ENCODE measurements at places on chromosomes 5 and 9.

DNA sequence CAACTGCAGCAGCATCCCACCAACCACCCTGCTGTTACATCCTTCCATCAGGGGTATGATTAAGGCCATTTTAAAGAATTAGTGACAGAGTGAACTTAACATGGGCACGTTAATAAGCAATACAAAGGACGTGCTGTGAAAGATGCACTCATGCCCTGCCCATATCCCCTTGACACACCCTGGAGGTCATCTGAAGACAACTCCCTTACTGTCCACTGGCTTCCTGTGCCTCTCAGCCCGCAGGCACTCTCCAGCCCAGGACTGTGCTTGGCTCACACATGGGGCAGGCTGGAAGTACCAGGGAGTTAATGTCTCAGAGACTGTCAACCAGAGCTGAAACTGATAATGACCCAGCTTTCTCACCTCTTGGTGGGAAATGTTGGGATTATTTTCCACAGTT is 81.8 kb downstream of the TRIM36 start:
- no peak for DNase-seq

DNA sequence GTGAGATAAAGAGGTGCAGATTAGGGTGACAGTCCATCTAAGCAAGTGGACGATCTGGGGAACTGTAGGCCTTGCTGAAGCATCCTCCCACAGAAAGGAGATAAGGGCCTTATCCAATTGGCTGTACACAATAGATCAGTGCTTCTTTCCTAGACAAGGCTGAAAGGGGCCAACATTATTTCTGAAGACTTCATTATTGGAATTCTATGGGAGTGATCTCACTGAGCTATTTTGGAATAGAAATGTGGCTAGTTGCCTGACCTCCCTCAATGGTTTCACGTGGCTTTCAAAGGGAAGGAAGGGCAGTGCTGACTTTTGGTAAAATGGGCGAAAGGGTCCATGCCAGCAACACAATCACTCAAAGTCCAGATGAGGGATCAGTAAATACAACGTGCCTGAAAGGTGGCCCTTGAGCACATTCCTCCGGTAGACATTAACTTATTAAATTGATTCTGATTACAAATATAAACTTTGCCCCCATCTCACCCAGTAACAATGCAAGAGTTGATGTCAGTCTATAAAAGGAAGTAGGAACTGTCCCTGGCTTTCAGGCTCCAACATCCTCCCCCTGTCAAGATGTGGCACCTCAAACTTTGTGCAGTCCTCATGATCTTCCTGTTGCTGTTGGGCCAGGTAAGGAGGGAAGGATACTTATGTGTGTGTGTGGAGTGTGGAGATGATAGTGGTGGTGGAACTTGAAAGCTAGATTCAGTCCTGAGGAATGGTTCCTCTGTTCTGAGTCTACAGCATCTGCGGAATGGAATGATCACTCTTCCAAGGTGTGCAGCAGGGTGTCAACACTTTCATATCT is at the start of gene LEAP2:
LEAP2 (plus strand) TSS at position 550 of the 811 bp plus-strand sequence; CDS start at position 577, 27 bp downstream.
- no peak for DNase-seq

DNA sequence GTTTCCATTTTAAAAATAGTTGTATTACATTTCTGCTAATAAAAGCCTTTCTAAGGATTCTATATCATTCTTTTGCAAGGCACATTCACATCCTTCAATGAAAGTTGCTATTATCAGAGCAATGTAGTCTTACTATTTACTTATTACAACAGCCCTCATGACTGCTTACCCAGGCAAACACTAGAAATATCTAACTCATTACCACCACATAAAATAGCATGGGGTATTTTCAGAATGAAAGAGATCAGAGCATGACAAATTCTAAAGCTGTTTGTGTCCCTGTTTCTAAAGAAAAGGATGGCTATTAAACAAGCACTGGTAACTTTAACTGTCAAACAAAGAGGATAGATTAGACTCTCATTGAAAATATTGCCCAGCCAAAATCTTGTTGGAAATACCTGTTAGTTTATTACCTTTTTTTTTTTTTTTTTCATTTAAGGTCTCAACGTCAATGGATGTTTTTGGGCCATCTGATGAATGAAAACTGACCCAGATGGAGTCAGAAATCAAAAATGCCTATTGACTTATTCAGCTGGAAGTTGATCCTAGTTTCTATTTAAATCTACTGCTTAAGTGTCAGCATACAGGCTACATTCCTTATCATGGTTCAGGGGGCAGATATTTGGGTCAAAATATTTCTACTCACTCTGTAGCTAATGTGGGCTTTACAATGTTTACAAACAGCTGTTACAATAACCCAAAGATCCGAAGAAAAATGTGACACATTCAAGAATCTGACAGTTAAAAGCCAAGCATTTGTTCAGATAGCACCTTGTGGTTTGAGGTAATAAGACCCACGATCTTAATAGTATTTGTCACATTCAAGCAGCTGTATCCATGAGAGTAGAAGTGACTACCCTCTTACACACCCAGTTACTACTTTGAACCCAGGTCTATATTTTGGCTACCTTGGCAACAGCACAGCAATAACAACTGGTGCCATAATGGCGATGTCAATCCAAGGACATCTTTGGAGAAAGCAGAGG is 554.8 kb upstream of the MEF2C start:
- no peak for DNase-seq

GRCh38 chr5:130141659-130142320 is 237.5 kb downstream of the CHSY3 start:
- DNase-seq, result no peak

- DNase-seq, result no peak
These were observed 5.9 kb downstream of the MGAT4B start for GRCh38 chr5:179800696-179801201.

DNA sequence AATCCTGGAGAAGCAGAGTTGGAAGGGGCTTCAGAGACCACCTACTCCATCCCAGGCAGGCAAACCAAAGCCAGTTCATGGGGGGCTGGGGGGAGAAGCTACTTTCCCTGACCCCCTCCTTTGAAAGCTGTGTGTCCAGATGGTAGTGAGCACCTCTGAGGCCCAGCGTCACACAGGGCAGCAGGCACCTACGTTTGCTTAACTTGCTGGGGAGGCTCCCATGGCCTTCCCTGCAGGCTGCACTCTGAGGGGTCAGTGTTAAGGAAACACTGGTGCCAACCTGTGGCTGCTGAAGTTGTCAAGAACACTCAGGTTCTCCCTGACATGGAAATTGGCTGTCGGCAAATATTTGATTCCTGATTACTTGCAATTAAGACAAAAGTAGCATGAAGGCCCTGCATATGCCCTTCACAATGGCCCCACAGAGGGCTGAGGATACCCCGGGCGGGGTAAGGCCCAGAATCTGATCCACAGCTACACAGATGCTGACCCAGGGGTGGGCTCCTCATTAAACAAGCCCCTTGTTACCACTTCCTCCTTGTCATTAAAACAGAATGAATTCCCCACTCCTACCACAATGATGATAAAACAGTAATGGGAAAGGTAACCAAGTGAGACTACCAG is 208.5 kb downstream of the FSTL4 start:
- DNase-seq, result no peak

- DNase-seq, result no peak
These were observed 13.5 kb upstream of the BARX1 start for GRCh38 chr9:93968451-93969327.

- DNase-seq, result no peak
These were observed 155.4 kb downstream of the GOLPH3 start for GRCh38 chr5:32018476-32019436.

GRCh38 chr5:76604838-76605237 is 18.4 kb downstream of the F2RL2 start:
- no peak for DNase-seq

DNA sequence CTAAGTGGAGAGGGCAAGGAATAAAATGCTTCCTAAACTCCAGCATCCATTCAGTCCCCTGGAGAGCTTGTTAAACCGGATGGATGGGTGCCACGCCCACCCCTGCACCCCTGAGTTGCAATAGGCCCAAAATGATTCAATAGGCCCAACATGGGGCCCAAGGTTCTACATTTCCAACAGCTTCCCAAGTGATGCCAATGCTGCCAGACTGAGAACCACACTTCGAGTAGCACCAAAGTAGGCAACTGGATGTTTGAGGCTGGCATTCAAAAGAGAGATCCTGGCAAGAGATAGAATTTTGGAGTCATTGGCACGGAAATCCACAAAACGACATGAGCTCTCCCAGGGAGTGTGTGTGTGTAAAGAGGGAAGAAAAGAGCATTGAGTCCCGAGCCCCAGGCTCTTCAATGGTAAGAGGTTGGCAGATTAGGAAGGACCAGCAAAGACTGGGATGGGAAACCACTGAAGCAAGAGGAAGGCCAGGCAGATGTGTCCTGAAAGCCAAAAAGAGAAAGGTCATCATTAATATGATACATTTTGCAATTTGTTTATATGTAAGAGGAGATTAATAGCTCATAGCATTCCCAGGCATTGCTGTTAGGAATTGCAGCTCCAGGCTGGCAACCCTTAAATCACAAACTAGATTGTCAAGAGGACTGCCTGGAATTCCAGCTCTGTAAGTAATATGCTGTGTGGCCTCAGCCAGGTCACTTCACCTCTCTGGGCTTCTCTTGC is 130.6 kb downstream of the KCNIP1 start:
- no peak for DNase-seq

DNA sequence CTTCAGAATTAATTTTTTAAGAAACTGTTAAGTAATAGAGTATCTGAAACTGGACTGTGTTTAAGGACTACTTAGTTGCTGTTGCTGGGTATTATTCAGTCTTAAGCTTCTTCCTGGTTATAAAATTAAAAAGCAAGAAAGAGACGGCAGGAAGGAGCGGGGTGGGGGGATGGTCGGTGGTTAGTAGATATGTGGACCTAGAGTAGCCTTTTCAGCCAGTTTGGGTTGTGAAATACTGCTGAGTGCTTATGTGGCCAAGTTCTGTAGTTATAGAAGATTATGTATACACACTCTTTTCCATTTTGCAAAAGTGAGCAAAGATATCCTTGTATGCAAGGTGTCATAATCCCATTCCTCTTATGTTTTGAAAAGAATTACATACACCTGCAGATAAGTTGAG is 28.5 kb downstream of the TRIO start:
- DNase-seq, result no peak

DNA sequence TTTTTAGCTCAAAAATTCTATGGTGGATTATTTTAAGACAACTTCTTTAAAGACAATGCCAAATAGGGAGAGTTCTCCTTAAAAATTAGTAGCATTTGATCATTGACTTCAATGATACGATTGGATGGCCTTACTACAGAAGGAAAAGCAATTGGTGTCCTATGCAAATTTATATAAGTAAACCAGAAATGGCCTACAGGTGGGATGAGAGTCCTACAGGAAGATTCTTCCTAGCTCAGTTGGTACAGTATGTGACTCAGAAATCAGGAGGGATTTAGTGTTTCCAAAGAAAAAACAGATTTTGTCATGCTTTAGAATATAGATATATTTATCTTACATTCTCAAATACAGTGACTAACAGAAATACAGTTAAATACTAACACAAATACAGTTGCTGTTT is 6.5 kb downstream of the ANKRA2 start:
- no peak for DNase-seq

DNA sequence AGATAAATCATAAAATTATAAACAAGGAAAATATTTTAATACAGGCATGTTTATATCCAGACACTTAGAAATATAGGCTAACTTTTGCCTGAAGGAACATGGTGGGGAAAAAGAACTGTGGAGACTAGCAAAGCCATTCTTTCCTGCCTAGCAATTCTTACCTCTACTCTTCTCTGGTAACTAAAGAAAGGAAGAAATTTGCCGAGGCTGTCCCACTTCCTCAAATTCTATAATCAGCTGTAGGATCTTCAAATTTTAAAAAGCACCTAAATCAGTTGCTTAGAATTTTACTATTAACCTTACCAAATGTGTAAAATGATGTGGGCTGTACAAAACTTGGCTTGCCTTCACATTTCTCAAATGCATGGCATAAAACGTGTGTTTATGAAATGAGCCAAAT is 249.1 kb upstream of the SMARCA2 start:
- DNase-seq, result no peak

DNA sequence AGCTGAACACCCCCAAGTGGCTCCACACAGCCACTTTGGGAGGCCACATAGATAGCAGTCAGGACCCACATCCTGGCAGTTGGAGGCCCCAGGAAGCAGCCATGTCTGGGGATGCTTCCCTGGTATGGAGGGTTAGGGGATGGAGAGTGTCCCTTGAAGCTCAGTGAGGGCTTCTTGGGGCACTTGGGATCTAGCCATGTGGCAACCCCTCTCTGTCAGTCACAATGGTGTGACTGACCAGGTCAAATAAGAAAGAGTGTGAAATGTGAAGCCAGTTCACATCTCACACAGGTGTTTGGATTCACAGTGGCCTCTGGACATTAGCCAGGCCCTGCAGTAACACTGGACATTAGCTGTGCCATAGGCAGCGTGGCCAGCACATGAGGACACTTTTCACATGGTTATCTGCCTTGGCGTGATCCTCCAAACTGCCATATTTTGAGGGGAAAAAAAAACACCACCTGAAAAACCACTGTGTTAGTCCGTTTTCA is 53.9 kb upstream of the IL17B start:
- no peak for DNase-seq

GRCh38 chr5:14687023-14687665 is 22.6 kb downstream of the OTULIN start:
- DNase-seq, result no peak

DNA sequence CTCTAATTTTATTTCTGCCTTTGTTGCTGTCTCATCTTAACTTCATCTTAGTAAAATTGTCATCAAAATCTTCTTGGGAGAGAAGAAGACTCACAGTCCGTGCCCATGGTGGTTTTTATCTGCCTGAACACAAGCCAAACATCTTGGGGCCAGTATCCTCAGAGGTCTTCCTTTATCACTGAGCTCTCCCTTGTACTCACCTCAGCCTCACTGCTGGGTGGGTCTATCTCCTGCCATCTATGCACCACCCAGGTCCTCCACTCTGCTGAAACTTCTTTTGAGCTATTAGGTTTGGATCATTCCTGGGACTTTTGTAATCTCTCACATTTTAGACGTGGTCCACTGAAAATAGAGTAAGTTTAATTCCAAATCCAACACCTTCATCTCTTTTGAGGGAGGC is 116.3 kb upstream of the EPB41L4A start:
- DNase-seq, result no peak

DNA sequence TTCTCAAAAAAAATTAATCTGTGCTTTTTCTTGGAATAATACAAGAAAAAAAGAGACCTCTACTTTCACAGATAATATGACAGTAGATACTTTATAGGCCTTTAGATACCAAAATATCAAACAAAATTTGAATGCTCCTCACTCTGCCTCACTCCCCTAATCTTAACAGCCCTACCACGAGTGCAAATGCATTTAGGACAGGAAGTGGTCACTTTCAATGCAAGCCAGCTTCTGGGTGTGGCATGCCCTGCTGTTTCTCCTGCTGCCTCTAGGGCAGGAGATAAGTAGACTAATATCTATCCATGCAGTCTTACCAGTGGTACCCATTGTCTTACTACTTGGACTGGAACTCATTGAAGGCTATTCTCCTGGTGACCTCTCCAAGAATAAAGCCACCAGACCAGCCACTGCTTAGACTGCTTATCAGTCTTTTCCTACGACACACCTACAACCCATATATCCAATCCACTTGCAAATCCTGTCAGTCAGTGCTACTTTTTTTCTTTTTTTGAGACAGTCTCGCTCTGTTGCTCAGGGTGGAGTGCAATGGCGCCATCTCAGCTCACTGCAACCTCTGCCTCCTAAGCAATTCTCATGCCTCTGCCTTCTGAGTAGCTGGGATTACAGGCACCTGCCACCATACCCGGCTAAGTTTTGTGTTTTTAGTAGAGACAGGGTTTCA is 23.0 kb downstream of the FRRS1L start:
- no peak for DNase-seq

- DNase-seq, result no peak
These were observed 126.8 kb upstream of the PTPN3 start for GRCh38 chr9:109624896-109625295.

- no peak for DNase-seq
These were observed 357.4 kb downstream of the MLLT3 start for GRCh38 chr9:20264896-20265295.

GRCh38 chr5:83400241-83400640 is 71.3 kb upstream of the VCAN start:
- DNase-seq, result no peak
